ENCODE measurements at places on chromosomes 1 and 21.
A peak's percentile ranks its signal among the peaks of the same experiment; 100 is the strongest.

DNA sequence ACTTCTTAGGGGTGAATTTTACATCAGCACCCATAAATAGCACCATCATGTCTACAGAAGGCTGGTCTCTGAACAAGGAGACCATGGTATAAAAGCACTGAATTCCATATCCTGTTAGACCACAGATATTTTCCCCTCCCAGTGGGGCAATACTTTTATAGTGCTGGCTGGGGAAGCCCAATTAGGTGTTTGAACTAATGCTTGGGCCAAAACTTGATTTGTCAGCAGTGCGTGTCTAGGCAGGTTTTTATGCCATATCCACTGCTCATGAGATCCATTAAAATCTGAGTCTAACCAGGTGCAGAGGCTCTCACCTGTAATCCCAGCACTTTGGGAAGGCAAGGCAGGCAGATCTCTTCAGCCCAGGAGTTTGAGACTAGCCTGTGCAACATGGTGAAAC lies 623.0 kb downstream of the NPHP4 start:
- DNase-seq = no peak

DNA sequence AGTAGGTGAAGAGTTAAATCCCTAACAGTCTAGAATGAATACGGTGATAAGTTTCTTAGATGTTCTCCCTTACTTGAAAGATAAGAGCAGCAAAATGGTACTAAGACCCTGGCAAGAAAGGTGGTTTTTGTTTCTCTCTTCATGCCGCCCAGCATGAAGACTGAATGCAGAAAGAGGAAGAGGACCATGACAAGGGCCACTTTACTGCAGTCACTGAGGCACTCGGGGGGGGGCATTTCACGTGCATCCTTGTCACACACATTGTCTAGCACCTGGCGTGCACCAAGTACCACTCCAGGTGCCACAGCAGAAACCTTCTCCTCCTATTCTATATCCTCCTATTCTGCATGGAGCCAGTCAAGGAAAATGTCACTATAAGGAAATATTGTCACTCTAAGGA lies 222.0 kb downstream of the TOMM20 start:
- DNase-seq = no peak

GRCh38 chr1:197972406-197972805 lies 55.2 kb downstream of the LHX9 start:
- DNase-seq = no peak

DNA sequence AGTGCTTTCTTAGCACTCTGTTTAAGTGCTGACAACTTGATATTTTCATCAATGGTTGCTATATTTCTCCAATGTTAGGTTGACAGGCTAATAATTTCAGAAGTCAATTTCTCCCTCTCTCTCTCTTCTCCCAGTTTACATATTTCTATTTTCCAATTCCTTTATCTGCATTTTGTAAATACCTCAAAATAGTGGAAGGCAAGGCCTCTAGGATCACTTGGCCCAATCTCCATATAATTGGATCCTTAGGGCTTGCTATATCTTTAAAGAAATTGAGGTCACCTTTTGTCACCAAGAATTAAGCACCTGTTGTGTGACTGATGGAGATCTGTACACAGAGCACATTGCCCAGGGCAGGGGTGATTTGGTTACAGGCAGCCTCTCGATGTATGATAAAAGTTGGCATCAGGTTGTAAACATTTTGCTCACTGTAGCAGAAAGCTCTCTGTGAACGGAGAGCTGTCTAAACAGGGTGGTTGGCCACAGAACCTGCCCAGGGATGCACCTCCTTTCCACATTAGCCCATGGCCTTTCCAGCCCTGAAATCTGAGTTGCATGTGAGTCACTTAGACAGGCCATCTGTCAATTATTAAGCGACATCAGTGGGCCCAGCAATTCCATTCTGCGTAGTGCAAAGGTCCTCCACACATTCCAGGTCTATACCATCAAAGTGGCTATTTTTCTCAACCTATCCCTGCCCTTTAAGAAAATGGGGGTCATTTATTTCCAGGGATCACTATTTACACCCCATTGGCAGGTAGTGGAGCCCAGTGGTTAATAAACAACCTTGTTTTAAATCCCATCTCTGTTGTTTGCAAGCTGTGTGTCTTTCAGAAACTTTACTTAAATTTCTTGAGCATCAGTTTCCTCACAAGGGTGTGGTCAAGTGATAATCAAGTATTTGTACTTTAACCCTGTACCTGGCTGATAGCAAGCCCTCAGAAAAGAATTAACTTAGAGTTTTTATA lies 29.1 kb upstream of the IRF2BP2 start:
- no peak for DNase-seq

GRCh38 chr1:157992031-157992832 lies 1.2 kb upstream of the KIRREL1 start:
- DNase-seq = peak; percentile 64

DNA sequence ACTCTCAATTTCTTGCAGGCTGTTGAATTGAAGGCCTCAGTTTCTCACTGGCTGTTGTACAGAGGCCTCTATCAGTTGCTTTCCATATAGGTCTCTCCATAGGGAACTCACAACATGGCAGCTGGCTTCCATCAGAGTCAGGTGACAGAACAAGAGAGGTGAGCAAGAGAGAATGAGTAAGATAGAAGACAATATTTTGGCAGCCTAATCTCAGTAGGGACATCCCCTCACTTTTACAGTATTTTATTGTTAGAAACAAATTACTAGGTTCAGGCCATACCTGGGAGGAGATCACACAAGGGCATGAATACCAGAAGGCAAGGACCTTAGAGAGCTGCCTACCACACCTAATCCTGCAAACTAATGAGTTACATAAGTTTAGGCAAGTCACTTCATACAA lies 162.8 kb downstream of the ATP6V1G3 start:
- DNase-seq = no peak

GRCh38 chr1:243229526-243229925 lies 25.6 kb downstream of the CEP170 start:
- no peak for DNase-seq

- DNase-seq = no peak
Measured at GRCh38 chr1:113252166-113252565, 138.1 kb upstream of the MAGI3 start.

DNA sequence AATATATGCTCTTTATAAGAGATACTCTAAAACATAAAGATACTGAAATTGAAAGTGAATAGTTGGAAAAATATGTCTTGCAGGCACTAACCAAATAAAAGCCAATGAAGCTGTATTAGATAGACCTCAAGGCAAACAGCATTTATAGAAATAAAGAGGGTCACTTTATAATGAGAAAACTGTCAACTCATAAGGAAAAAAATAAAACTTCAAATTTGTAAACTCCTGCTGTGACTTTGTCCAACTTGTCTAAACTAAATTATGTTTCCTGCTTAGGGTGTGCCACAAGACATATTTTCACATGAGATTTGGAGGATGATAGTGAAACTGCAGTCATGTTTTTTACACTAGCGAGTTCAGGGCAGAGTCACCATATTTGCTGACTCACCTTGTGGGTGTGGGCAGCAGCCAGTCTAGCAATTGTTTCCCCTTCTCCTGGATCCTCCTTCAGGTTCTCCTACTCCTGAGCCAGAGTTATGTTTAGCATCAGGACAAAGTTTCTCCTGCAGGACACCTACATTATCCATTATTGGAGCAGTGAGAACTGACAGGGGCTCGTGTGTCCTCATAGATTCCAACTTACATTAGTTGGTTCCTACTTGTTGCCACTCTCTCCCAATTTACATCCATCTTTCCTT lies 43.8 kb downstream of the CD53 start:
- DNase-seq = peak; percentile 90

DNA sequence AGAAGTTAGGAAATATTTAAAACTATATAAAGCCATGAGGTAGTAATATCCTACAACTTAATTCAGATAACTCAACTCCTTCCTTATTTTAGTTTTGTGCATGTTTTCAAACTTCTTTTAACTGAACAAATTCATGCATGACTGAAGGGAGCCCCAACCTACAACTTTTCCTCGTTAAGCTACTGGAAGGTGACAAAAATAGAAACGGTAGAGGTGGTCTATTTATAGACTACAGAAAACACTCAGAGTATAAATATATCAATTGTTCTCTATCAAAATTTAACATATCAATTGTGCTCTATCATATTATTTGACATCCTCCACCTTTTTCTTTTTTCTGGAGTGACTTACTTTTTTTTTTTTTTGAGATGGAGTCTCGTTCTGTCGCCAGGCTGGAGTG lies 16.8 kb downstream of the SYNJ1 start:
- DNase-seq = no peak

GRCh38 chr1:155984341-155984740 lies 6.0 kb upstream of the ARHGEF2 start:
- DNase-seq = no peak

DNA sequence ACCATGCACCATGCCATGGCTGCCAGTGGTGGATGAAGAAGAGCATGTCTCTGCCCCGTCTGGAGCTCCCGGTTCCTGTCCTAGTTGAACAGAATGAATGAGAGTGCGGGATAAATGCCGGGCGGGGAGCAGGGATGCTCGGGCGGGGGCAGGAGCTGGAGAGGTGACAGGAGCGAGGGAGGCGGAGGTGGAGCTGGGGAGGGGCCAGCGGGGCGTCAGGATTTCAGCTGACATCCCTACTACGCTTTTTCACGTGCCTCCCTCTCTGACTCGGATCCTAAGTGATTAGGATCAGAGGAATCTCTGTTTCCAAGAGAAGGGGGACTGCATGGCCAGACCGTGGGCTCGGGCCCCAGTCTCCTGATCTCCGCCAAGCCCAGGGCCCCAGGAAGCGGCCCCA lies 47.3 kb downstream of the TP73 start:
- DNase-seq = no peak

DNA sequence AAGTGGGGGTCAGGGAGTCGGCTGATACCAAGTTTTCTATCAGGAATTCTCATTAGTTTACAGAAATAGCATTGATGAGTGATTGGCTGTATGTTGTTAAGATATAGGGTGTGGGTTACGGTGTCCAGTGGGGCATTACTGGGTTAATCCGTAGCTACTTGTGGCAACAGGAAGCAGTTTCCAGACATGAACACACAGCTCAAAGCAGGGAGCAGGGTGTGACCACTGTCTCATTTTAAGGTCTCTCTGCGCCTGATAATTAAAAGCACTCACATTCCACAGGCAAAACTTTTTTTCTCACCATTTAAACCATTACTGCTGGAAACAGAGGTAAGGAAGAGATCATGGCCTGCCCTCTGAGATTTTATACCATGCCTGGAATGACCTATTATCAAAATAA lies 114.9 kb downstream of the SIK1 start:
- DNase-seq = no peak

GRCh38 chr1:51488372-51489050 lies 30.6 kb downstream of the EPS15 start:
- DNase-seq = peak; percentile 40

GRCh38 chr1:32703479-32704291 lies 1.1 kb upstream of the SYNC start:
- DNase-seq = no peak

GRCh38 chr21:31711326-31711725 lies 20.6 kb downstream of the SCAF4 start:
- no peak for DNase-seq

DNA sequence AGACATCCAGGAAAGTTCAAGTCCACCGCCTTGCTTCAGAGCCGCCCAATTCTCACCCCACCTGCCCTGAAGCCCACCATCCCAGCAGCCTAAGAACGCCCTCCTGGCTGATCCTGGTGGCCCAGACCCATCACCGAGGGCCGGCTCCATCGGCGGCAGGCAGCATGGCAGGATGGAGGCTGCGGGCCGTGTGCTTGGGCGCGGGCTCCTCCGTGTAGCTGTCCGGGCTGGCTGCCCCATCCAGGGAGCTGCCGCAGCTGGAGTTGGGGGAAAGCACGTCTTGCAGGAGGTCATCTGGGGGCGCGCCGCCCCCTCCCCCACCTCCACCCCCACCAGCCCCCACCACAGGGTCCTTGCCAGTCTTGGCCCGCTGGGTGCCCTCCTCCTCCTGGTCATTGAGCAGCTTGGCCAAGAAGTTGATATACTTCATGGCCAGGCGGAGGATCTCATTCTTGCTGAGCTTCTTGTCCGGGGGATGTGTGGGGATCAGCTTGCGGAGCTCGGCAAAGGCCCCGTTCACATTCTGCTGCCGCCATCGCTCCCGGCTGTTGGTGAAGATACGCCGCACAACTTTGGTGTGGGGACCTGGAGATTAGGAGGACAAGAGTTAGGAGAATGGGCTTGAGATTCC lies 12.3 kb downstream of the TAL1 start:
- DNase-seq = no peak

DNA sequence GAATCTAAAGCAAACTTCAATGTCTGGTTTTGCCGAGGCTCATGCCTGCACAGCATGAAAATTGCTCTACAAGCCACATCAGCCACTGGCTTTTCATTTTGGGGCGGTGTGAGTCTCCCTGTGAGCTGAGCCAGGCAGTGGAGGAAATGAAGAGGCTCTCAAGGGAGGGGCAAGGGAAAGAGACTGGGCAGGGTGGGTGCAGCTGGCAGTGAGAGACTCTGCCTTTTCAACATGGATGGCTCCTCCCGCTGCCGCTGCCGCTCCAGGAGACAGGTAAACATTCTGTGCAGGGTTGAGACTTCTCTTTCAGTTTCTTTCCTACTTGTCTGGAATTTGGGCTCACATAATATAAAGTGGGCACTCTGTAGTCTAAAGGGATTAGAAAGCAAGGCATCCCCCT lies 11.3 kb upstream of the CTSE start:
- DNase-seq = no peak

GRCh38 chr1:197984289-197984688 lies 67.1 kb downstream of the LHX9 start:
- DNase-seq = no peak

GRCh38 chr1:51558375-51558924 lies 39.4 kb upstream of the EPS15 start:
- DNase-seq = no peak

- DNase-seq = no peak
Measured at GRCh38 chr1:14263225-14263624, 335.3 kb upstream of the KAZN start.

GRCh38 chr1:218299416-218299815 lies 14.3 kb downstream of the RRP15 start:
- DNase-seq = peak; percentile 88

- no peak for DNase-seq
Measured at GRCh38 chr1:1082239-1082775, 8.2 kb upstream of the RNF223 start.

- peak; percentile 13 for DNase-seq
Measured at GRCh38 chr1:117321680-117322609, 45.3 kb upstream of the MAN1A2 start.

DNA sequence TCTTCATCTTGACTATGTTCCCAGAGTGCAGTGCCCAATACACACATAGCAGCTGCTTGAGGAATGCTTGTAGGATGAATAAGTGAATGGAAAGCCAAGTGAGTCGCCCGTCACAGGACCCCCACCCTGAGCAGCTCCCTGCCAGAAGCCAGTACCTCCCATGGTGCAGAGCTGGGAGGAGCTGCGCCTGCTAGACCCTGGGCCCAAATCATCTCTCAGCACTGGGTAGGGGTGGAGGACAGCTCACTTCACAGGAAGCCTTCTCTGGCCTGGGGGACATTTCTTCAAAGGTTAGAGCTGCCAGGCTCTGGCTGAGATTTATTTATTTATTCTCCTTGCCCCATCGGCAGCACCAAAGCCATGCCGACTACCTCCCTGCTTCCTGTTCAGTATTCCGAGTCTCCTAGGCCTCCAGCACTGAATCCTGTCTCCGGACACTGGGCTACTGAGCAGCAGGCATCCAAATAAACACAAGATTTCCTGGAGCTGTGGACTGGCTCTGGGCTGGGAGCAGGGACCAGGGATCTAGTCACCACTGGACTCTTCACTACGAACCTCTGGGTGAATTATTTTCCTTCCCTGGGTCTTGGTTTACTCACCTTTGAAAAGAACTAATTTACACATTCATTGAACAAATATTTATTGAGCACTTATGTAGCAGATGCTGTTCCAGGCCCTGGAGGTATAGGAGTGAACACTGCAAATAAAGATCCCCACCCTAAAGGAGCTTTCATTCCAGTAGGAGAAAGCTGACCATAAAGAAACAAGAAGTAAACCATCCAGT lies 187.7 kb downstream of the TRABD2B start:
- no peak for DNase-seq

- DNase-seq = no peak
Measured at GRCh38 chr1:184004935-184005334, 32.6 kb downstream of the COLGALT2 start.
